Jurkat, Clone E6-1 (cell line): ENCODE measurements at places on chromosomes 3 and 15.

- no peak for DNase-seq
Measured at GRCh38 chr15:42348083-42348482, 11.2 kb upstream of the CAPN3 start.

DNA sequence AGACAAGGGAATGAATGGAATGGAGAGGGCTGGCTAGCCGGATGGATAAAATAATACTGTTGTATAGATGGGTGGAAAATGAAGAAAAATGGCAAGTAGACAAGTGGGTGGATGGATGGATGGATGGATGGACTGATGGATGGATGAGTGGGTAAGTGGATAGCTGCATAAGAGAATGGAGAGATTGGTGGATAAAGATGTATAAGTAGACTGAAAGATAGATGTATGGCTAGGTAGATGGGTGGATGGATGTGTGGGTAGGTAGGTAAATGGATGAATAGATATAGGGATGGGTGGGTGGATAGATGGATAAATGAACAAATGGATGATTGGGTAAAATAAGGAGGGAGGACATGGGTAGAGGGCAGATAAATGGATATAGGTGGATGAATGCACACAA lies 13.9 kb downstream of the CPNE9 start:
- DNase-seq, result no peak

DNA sequence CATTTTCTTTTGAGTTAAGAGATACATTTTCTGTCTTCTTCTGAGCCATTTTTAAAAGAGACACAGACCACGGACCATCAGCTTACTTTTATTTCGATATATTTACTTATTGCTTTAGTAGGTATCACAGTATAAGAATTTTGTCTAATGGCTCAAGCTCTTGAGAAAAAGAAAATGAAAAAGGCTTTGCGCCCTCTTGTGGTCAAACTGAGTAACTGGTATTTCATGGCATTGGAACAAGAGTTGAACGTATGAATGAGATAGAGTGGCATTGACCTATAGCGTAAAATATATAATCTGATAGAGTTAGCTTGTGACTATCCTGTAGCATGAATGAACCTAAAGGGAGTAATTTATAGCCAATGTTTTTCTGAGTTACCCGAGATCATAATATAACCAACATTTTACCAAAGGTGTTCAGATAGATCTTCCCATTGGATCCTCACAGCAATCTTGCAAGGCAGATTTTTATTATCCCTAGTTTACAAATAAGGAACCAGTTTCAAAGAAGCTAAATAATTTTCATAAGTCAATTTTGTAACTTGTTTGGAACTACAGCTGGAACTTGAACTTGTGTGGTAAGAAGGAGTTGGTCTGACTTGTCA lies 154.6 kb downstream of the POLR2M start:
- DNase-seq, result peak; percentile 77

GRCh38 chr3:148863297-148863696 lies 1.8 kb upstream of the CPA3 start:
- DNase-seq, result no peak

- DNase-seq, result no peak
Measured at GRCh38 chr3:28008235-28008634, 233.2 kb upstream of the CMC1 start.

- peak; percentile 39 for DNase-seq
Measured at GRCh38 chr15:64809649-64810496, 15.6 kb downstream of the PIF1 start.

- no peak for DNase-seq
Measured at GRCh38 chr3:170524073-170524472, 61.8 kb downstream of the SLC7A14 start.

DNA sequence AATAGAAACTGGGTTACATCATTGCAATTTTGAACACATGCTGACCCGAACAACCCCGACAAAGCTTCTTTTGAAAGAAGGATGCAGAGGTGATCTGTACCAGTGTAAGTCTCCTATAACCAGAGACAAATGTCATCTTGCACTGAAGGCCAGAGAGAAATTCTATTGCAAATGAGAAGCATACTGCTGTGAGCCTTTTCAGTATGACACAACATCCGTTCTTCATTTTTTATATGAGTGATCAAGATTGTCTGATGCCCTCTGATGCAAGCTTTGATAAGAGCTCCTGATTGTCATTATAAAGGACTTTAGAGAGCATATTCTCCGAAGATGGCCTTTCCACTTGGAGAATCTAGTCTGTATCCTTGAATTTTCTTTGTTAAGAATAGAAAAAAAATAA lies 36.9 kb downstream of the PCOLCE2 start:
- no peak for DNase-seq

GRCh38 chr3:37968813-37969595 lies 21.6 kb upstream of the VILL start:
- DNase-seq, result no peak

GRCh38 chr3:9497821-9498565 lies 55.6 kb downstream of the LHFPL4 start:
- no peak for DNase-seq

- peak; percentile 19 for DNase-seq
Measured at GRCh38 chr3:112670824-112671223, 29.9 kb upstream of the CCDC80 start.

- DNase-seq, result no peak
Measured at GRCh38 chr3:158863247-158863646, 61.4 kb downstream of the MFSD1 start.

GRCh38 chr3:39668420-39668819 lies 141.0 kb upstream of the MYRIP start:
- peak; percentile 41 for DNase-seq

GRCh38 chr15:52653431-52653964 lies 25.7 kb downstream of the ATOSA start:
- DNase-seq, result no peak

DNA sequence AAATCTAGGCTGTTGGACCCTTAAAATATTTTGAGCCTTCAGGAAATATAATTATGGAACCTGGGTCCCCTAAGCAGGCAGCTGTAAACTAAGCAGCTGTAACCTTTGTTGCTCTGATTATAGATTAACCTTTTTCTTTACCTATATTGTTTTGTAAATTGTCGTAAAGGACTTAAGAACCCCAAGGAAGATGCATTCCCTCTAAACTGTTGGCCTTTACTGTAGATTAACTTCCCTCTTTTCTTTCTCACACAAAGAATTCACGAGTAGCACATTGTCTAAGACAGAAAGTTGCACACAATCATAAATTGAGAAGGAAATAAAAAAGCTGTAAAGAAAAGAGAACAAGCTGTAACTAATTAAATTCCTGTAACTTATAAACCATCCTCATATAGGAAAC lies 877.3 kb downstream of the ROBO2 start:
- DNase-seq, result no peak
